Activated CD8-positive, alpha-beta T cell treated with anti-CD3 and anti-CD28 coated beads, Interleukin-2, amount 10 ng/mL, durations not matched to agents 7 days and 5 days (primary cell): ENCODE measurements at places on chromosomes 13 and 19. TPM values are rescaled to one million over a fixed set of nuclear protein-coding genes. Genes with fewer than 3 reads are reported as not detected.

GRCh38 chr13:109725297-109725696 is 61.1 kb downstream of the IRS2 start:
- H3K4me3 ChIP-seq = no peak overlapping the region
- no peaks in the 10 kb centered on the region for H3K4me1 ChIP-seq
- H3K36me3 ChIP-seq = no peaks in the 10 kb centered on the region
- no peak for DNase-seq
- peaks cover 24% of the 10 kb centered on the region for H3K27me3 ChIP-seq

DNA sequence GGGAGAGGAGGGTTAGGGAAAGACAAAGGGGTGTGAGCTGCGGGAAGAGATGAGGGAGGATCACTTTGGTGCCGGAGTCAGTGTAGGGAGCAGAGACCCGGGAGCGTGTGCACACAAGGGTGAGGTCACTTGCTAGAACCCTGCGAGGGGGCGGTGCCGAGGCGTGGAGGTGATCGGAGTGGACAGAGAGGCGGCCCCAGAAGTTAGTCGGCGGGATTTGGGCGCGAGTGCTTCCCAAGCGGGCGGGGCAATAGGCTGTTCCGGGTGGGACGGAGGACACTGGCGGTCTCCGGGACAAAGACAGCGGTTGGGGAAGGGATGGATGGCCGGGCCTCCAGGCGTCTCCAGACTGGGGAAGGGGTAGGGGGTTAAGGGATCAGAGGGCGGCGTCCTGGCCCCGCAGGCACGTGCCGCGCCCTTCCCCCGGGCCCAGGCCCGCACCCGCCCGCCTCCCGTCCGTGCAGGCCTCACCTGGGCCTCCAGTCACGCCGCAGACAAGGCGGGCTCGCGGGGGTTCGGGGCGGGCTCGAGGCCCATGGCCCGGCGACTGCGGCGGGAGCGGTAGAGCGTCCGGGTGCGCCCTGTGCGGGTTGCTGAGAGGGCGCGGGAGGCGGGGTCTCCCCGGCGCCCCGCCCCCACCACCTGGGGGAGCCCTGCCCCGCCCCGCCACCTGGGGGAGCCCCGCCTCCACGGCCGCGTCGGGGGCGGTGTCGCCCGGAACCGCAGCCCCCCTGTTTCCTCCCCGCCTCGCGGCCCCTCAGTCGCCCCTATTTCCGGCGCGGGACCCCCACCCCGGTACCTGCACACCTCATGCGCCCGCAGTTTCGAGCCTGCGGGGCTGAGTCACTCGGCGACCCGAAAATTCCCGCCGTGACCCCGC is at the start of gene LPAR2:
LPAR2 (minus strand) TSS at position 600 of the 880 bp plus-strand sequence. CDS start 945 bp downstream, outside the sequence.
- peak within 1 kb of the TSS; percentile 92 for H3K4me3 ChIP-seq
- H3K27ac ChIP-seq = peak within 1 kb of the TSS; percentile 93
- DNase-seq = peak; percentile 79
- peaks cover 40% of the 10 kb centered on the region for H3K4me1 ChIP-seq

DNA sequence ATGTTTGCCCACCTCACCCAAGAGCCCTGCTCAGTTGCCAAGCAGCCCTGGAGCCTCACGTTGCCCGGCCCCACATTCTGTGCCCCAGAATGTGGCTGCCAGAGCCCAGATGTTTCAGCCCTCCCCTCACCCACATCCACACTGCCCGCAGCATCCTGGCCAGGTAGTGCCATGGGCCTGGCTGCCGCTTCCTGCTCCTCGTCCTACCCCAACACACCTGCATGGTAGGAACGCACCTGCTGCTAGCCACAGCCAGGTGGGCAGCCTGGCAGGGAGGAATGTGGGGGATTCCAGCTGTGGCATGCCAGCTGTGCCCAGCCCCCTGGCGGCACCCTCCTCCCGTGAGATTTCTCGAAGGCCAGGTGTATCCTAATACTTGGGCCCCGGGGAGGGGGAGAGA is 7.5 kb upstream of the NFIX start:
- no peaks in the 10 kb centered on the region for H3K36me3 ChIP-seq
- no peak for DNase-seq

- peaks cover 24% of the 10 kb centered on the region for H3K27me3 ChIP-seq
- no peak for DNase-seq
- no peak overlapping the region for H3K27ac ChIP-seq
- peaks cover 2% of the 10 kb centered on the region for H3K36me3 ChIP-seq
Observed at GRCh38 chr13:42876270-42876714, 94.9 kb downstream of the FAM216B start.

The ZNF112 gene
- not detected for total RNA-seq
